ENCODE measurements at places on chromosomes 3 and 15.

DNA sequence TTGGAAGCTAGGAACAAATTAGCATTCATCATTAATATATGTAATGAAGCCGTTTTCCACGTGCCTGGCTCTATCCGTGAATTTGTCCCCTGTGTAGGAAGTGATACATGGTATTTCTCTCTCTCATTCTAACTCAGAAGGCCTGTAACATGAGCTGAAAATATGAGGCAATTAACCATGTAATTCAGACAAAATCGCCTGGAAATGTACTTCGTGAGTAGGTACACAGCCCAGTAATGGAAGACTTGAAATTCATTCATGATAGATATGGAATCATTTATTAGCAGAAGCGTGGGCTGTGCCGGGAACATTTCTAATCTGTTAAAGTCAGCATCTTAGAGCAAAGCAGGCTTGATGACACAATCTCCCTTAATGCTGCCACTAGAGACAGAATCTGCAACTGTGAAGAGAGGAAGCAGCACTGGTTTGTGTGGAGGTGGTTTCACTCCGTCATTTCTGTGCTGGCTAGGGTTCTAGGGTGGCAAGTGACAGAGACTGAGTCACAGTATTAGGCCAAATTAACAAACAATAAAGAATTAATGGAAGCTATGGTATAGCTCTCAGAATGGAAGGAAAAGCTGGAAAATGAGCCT lies 225.0 kb upstream of the PROK2 start:
- no peak for DNase-seq

GRCh38 chr15:29962407-29962806 lies 120.3 kb upstream of the GOLGA8J start:
- no peak for DNase-seq

DNA sequence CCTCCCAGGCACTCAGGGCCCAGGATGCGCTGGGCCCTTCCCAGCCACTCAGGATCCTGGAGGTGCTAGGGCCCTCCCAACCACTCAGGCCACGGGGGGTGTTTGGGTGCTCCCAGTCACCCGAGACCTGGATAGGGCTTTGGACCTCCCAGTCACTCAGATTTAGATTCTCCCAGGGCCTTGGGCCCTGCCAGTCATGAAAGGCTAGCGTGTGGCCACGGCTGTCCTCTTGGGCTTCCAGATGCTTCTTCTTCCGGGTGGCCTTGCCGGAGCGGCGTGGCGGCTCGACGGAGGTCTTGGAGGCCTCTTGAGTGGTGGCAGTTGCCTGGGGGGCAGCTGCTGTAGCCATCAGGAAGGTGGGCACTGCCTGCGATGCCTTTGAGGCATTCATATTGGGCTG lies 2.8 kb downstream of the MAGEL2 start:
- no peak for DNase-seq

- no peak for DNase-seq
These were observed 98.5 kb upstream of the SLC2A2 start for GRCh38 chr3:171125010-171125409.

GRCh38 chr3:172164620-172165362 lies 125.4 kb downstream of the FNDC3B start:
- DNase-seq, result no peak

DNA sequence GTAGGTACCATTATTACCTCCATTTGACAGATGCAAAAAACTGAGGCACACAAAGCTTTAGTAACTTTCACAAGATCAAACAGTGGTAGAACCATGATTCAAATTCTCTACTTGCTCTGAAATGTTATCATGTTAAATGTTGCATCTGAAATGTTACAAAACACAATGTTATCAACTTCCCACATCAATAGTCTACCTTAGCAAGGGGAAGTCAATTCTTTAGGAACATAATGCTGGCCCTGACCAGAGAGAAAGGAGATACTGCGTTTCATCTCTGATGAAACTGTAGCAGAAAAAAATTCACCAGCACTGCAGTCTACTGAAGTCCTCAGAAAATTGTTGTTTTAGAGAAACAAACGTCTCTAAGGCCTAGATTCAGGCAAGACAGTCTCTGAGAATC lies 174.1 kb downstream of the SATB1 start:
- no peak for DNase-seq

GRCh38 chr3:188049606-188050530 lies 104.1 kb upstream of the LPP start:
- DNase-seq, result no peak

GRCh38 chr15:100705065-100705464 lies 102.7 kb downstream of the ASB7 start:
- no peak for DNase-seq

DNA sequence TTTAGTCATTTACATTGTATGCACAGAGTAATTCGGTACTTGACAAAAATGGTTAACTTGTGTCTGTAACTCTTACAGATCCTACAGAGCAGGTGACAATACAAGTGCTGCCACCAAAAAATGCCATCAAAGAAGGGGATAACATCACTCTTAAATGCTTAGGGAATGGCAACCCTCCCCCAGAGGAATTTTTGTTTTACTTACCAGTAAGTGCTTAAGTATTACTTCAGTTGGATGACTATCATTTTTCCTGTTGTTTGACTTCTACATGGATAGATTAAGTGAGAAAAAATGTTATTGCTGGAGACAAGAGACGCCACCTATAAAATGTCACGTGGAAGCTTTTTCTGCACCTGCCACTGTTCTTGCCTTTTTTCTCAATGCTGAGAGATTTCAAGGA lies 173.2 kb downstream of the ALCAM start:
- no peak for DNase-seq

DNA sequence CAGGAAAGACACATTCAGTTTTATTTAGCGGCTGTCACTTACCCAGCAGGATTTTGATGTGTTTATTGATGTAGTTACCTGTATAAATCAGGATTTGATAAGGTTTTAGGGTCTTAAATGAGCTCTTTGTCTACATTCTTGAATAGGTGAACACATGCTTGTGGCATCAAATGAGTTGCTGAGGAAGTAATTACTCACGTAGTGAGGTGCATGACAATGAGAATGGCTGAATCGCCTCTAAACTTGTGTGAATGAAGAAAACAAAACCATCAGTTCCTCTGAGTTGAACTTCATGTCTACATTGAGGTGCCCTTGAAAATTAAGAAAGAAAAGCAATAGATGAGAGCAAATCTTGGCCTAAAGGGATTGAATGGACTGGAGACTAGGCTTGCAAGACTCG lies 245.6 kb upstream of the SATB1 start:
- no peak for DNase-seq

DNA sequence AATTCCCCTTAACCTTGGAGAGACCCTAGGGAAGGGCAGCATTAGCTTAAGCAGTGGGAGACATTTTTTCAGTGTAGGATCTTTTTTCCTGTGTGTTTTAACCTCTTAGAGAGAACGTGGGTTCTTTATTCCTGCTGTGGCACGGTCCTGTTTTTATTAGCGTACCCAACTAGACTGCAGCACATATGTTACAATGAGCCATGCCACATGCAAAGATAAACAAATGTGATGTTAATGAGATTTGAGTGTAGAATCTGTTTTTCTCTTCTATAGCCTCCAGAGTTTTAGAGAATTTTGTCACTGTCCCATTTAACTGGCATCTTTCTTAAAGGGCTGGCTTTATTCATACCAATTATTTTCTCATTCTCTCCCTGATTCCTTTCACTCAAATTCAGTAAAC lies 347.5 kb downstream of the CNTN4 start:
- no peak for DNase-seq

DNA sequence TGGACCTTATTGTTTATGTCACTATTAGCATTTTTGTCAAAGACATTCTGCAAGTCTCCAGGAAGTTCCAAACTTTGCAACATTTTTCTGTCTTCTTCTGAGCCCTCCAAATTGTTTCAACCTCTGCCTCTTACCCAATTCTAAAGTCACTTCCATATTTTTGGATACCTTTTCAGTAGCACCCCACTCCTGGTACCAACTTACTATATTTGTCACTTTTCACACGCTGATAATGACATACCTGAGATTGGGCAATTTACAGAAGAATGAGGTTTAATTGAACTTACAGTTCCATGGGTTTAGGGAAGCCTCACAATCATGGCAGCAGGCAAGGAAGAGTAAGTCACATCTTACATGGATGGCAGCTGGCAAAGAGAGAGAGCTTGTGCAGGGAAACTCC lies 1206.5 kb upstream of the EPHA6 start:
- no peak for DNase-seq

GRCh38 chr3:3127432-3128010 lies 781 bp downstream of the TRNT1 start:
- DNase-seq, result peak; percentile 31

DNA sequence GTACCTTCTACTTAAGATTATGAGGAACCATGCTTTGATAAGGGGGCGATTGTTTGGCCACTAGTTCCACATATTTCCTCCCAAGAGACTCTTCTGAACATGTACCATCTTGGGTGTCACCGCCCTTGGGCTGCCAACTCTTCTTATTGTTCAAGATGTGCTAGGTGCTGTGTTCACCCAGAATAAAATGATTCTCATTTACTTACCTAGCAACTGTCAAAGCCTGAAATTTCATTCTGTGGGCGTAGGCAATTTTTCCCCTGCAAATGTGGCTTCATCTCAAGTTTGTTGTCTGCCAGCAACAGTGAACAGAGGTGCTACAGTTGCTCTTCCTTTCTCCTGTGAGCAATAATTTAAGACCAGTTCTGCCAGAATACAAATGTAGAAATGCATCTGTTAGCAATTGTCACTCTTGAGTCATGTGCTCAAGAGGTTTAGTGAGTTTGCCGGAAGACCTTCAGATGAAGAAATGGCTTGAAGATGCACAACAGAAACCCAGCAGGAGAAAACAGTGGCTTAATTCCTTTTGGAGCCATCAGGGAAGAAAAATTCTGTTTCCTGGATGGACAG lies 41.3 kb upstream of the RARB start:
- no peak for DNase-seq

- no peak for DNase-seq
These were observed 3.4 kb upstream of the LRRIQ4 start for GRCh38 chr3:169809230-169809795.

GRCh38 chr3:102233881-102234280 lies 200.9 kb upstream of the ZPLD1 start:
- DNase-seq, result no peak

- no peak for DNase-seq
These were observed 127.7 kb downstream of the SPATA16 start for GRCh38 chr3:173013219-173013832.

- DNase-seq, result no peak
These were observed 518.9 kb downstream of the TUSC7 start for GRCh38 chr3:117228466-117228865.

Data from D341Med (cell line).